Foreskin melanocyte (primary cell): ENCODE measurements at places on chromosomes 3 and 15.

- DNase-seq, result no peak
Observed at GRCh38 chr15:60993008-60993407, 236.1 kb downstream of the RORA start.

DNA sequence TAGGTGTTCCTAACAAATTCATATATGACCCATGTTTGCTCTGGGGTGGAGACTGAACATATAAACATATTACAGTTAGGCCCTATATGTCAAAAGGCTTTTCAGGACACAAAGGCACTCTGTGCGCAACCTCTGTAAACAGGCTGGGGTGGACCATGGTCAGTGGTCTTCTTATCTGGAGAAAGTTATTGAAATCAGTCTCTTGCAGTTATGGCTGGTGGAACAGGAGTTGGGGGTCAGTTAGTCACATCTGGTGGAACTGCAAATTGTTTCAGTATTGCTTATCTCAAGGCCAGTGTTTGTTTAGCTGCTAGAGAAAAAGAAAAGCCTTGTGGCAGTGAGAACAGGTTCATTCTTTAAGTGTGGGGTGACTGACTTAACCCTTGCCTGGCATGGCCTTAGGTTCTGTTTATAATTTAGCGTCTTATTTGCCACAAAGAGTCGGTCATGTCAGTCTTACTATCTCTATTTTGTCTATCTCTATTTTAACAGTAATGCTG lies 5.9 kb upstream of the GP9 start:
- no peak for DNase-seq

DNA sequence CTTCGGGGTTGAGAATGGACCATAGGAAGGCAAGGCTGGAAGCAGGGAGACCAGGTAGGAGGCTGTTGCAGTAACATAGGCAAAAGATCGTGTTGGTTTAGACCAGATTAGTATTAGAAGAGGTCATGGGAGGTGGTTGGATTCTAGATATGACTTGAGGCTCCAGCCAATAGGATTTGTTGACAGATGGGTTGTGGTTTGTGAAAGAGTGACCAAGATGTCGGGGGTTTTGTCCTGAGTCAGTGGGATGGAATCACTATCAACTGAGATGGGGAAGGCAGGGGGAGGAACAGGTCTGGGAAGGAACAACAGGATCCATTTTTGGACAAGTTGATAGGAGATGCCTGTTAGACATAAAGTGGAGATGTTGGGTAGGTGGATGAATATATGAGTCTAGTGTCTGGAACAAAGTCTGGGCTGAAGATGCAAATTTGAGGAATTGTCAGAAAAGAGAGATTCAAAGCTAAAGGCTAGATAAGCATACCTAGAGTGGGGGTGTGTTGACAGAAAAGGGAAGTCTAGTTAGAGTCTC lies 95.5 kb upstream of the NPHP3 start:
- DNase-seq, result no peak

- no peak for DNase-seq
Observed at GRCh38 chr3:145272684-145273083, 888.3 kb downstream of the PLOD2 start.

DNA sequence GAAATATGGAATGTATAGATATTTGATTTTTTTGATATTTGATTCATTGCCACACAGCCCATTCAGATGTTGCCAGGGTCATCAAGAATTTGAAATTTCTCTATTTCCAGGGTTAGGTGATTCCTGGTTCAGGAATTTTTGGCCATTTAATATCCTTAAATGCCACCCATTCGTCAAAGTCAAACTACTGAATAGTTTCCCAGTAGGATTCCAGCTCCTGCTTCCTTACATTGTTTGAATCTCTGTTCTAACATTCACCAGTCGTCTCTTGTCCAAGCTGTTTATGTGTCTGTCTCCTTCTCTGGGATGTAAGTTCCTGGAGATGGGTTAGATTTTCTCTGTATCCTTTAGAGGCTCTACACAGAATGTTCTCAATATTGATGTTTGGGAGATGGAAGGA lies 124.9 kb upstream of the TLE3 start:
- DNase-seq, result no peak

DNA sequence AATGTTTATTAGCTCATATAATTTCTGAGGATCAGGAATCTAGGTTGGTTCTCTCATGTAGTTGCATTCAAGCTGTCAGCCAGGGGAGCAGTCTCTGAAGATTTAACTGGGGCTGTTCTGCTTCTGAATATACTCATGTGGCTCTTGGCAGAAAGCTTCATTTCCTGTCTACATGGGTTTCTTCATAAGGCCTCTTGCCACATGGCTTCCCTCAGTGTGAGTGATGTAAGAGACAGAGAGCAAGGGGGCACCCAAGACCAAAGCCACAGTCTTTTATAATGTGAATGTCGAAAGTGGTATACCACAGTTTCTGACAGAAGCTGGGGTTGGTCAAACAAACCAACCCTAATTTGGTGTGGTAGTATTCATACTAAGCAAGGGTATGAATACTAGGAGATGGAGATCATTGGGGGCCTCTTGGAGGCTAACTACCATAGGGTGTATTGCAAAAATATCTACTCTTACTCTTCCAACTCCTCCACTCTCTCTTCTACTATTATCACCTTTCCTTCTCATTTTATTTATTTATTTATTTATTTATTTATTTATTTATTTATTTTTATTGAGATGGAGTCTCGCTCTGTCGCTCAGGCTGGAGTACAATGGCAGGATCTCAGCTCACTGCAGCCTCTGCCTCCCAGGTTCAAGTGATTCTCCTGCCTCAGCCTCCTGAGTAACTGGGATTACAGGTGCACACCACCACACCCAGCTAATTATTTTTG lies 123.8 kb downstream of the B3GALNT1 start:
- DNase-seq, result no peak

DNA sequence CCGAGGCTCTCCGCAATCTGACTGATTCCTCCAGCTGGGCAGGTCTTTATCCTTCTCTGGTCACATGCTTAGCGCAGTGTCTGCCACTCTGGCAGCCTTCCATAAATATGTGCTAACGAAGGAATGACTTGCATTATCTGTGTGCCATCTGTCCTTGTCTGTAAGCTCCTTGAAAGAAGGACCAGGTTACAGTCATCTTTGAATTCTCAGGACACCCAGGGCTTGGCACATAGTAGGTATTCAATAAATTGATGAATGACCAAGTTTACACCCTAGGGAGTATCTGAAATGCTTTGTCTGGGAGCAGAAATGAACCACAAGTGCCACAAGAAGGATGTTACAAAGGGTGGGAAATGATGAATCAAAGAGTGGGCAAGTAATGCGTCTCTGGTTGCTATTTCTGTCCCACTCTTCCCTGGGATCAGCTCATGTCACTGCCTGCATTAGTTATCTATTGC lies 16.5 kb upstream of the FAM3D start:
- DNase-seq, result no peak

- DNase-seq, result no peak
Observed at GRCh38 chr3:127238602-127239001, 45.7 kb downstream of the PRR23E start.

- peak; percentile 79 for DNase-seq
Observed at GRCh38 chr15:81752546-81752942, 293.3 kb downstream of the MEX3B start.

- no peak for DNase-seq
Observed at GRCh38 chr3:69282181-69282580, 103.7 kb downstream of the FRMD4B start.

DNA sequence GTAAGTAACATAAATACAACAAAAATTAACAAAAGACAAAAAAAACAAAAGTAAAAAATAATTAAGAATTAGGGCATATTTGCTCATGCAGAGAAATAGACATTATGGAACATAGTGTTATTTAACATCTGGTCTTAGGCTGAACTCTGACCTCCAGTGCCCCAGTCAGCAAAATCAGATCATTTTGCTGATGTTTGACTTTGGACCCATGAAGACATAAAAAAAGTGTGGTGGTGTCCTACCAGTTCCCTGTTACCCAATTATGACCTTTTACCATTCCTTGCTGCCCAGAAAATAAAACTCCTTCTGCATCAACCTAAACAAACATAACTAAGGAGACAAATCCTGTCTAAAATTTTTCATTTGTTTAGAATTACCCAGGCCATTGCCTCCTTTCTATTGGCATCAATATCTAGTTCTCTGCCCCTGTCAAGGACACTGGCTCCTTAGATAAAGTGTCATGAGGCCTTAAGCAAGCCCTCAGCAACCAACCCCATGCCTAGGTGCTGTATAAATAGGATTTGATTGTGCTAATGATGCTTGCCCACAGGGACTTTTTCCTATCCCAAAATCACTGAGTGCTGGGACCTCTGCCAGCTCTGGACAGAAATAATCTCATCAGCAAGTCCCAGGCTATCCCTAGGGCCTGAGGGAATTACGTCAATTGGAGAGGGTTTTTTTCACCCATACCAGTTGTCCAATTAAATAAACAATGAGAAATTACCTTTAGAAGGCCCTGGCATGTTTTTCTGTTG lies 334.5 kb upstream of the UMPS start:
- DNase-seq, result no peak

DNA sequence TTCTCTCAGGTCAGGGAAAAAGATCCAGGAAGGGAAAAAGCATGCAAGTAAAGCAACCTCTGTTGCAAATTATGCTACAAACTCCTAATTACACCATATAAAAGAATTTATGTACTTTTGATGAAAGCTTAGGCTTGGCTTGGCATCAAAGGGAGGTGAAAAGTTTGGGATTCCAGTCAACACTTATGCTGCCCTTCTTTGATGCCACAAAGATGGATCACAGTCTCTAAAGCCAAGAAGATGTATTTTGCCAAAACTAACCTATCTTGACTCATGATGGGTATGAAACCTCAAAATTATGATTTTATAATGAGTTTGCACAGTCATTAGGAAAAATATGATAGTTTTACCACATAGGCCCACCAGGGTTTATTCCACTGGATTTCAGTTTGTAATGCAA lies 101.0 kb upstream of the CCDC80 start:
- no peak for DNase-seq

- no peak for DNase-seq
Observed at GRCh38 chr3:169701457-169701856, 37.9 kb upstream of the MECOM start.

GRCh38 chr3:76352051-76352450 lies 566.7 kb upstream of the ZNF717 start:
- no peak for DNase-seq

DNA sequence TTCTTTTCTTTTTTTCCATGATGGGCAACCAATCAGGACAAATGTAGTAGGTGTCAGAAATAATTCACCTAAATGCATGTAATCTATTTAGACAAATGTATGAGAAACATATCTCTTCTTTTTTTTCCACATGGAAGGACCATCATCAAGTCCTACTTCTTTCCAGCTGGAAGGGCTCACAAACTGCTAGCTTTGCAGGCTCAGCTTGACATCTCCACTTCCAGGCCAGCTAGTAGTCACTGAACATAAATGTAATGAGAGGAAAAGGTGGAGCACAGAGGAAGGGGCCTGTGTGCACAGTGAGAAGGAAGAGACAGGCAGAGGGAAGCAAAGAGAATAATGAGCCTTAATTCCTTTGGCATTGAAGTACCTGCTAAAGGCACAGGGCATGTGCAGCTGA lies 504.9 kb downstream of the MCTP2 start:
- DNase-seq, result no peak

DNA sequence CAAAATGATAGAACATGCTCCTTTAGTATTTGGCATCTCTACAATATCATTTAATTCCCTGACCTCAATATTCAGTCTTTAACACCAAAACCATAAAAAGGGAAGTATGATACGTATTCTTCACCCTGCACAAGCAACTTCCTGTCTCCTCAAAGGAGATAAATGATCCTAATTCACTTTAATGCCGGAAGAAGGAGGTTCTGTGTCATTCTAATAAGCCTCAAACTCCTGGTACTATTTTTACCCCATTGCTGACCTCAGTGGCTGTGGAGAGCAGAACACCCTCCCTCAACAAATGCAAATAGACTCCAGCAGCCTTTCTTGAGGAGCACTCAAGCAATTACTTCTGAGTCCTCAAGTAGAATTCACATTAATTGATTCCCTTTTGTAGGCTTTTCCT lies 173.3 kb downstream of the TMEM108 start:
- DNase-seq, result peak; percentile 45

DNA sequence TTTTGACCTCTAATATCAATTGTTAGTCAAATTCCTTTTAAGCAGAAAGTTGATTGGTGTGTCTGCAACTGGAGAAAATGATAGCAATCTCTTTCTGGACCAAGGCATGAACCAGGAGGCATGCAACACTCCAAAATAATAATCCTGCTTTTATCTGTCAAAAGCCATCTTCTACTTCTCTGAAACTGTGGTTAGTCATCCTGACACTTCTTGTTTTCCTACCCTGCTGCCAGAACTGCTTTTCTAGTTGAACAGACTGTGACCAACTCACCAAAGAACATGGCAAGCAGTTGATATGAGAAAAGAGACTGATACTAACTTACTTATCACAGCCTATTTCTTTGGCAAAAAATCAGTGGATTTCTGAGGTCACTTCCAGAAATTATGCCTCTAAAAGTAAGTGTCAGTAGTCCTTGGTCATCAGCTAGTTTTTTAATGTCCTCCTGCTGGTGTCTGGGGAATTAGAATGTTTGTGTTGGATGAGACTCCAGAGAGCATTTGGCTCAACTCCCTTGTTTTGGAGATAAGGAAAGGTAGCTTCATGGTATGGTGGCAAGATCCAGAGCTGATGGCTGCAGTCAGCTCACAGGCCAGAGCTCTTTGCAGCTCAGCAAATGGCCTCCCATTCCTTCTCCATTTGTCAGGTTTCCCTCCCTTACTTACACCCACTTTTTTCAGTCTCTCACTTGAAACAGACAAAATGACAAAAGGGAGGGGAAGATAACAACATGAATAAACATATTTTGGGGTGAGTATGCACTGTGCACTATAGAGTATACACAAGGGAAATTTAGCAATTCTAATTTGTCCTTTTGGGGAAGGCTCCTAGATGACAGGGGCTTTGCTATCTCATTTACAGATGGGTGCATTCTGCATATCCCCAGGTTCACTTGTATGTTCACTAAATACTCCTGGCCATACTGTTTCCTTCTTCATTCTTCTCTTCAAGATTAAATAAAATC lies 7.0 kb downstream of the CRYGS start:
- no peak for DNase-seq

DNA sequence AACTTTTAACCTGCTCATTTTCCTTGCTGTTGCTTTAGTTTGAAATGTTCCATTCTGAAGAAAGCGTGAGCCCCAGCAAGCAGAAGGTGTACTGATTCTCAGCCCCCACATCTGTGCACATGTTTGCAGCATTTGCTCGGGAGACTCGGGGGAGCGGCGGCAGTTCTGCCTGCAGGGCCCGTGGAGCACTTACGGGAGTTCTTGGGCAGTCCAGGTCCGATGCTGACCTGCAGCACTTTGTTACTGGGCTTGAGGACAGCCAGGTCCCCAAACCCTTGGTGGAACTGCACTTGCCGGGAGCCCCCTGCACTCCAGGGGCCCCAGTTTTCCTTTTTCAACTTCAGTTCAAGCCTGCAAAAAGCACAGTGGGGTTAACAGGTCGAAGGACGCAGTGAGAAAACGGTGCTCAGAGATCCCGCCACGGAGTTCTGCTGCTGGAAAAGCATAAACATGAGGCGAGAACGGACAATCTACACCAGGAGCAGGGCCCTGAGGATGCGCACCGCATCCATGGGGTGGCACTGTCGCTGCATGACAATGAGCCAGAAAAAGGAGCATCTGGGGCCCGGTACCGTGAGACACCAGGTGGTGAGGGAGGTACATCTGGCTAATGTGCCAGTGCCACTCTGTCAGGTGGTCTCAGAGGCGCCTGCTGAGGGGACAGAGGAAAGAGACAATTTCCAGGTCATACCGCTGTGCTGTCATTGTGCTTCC lies 45.6 kb upstream of the LDHAL6B start:
- DNase-seq, result no peak
